ENCODE measurements at places on chromosomes 12 and 14. TPM values are rescaled to one million over a fixed set of nuclear protein-coding genes. Genes with fewer than 3 reads are reported as not detected.

- no peaks in the 10 kb centered on the region for H3K4me1 ChIP-seq
- no peaks in the 10 kb centered on the region for H3K36me3 ChIP-seq
- no peak overlapping the region for H3K4me3 ChIP-seq
- no peaks in the 10 kb centered on the region for H3K27me3 ChIP-seq
- DNase-seq = no peak
Observed at GRCh38 chr12:107511292-107511691, 174.3 kb upstream of the PWP1 start.

DNA sequence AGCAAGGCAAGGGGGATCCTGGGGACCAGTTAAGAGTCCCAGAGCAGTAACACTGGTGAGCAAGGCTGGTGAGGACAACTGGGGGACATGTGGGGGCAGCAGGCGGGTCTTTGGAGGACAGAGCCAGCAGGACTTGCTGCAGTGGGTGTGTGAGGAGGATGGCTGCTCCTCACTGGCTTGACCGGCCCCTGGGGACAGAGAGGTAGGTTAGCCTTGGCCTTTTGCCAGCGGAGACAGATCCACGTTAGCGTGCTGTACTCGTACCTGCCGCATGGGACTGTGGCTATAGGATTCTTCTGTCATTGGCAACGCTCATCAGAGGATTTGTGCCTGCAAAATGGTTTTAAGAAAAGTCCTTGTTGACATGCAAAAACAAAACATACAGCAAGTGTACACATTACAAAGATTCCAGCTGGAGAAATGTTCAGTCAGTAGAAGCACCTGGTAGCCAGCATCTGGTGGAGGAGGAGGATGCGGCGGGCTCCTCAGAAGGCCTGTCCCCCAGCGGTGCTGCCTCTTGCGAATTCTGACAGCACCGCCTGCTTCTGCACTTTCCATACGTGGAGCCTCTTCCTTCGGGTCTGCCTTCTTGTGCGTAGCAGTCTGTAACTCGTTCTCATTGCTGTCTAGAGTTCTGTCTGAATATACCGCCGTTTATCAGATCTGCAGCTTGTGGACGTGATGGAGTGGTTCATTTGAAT lies 91.3 kb downstream of the EP400 start:
- H3K4me1 ChIP-seq = no peaks in the 10 kb centered on the region
- no peaks in the 10 kb centered on the region for H3K27me3 ChIP-seq

GRCh38 chr14:72463291-72463866 lies 430.5 kb downstream of the DPF3 start:
- H3K27me3 ChIP-seq = no peaks in the 10 kb centered on the region
- DNase-seq = no peak
- H3K4me1 ChIP-seq = no peaks in the 10 kb centered on the region
- H3K27ac ChIP-seq = no peak overlapping the region
- no peak overlapping the region for H3K4me3 ChIP-seq
- H3K36me3 ChIP-seq = no peaks in the 10 kb centered on the region

ZNF705A gene
- total RNA-seq = not detected

GRCh38 chr14:89469210-89470198 lies 52.5 kb upstream of the FOXN3 start:
- DNase-seq = no peak
- no peak overlapping the region for H3K4me3 ChIP-seq
- H3K27me3 ChIP-seq = no peaks in the 10 kb centered on the region
- no peaks in the 10 kb centered on the region for H3K4me1 ChIP-seq

ABCD2 gene
- total RNA-seq = 1.1 TPM

E2F7 gene
- 0.77 TPM for total RNA-seq

CCDC197 gene
- not detected for total RNA-seq

- DNase-seq = peak; percentile 56
- H3K4me3 ChIP-seq = no peak overlapping the region
- H3K27ac ChIP-seq = peak overlapping the region; percentile 89
- H3K27me3 ChIP-seq = no peaks in the 10 kb centered on the region
- no peaks in the 10 kb centered on the region for H3K36me3 ChIP-seq
Observed at GRCh38 chr14:63438065-63438757, 105.0 kb downstream of the PPP2R5E start.

- no peak overlapping the region for H3K27ac ChIP-seq
- peaks cover 13% of the 10 kb centered on the region for H3K36me3 ChIP-seq
- H3K27me3 ChIP-seq = no peaks in the 10 kb centered on the region
- no peak overlapping the region for H3K4me3 ChIP-seq
- no peaks in the 10 kb centered on the region for H3K4me1 ChIP-seq
Observed at GRCh38 chr14:77306416-77306815, 14.3 kb downstream of the POMT2 start.

NINJ2 gene
- 14.0 TPM for total RNA-seq

DNA sequence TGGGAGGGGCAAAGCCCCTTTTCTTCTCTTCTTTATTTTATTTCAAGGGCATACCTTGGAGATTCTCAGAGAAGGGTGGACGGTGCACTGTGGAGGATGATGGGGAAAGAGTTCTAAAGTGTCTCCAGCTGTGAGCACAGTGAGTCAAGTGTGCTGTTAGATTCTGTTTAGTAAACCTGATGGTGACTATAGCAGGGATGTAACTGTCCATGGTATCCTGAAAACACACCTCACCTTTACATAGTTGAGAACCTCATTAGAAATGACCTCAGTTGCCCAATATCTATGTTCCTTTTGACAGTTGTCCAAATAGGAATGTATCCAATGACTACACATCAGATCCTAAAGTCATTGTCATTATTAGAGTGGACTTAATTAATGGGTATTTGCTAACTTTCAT lies 38.0 kb downstream of the CNTN1 start:
- no peak overlapping the region for H3K4me3 ChIP-seq
- no peaks in the 10 kb centered on the region for H3K36me3 ChIP-seq
- H3K27me3 ChIP-seq = no peaks in the 10 kb centered on the region
- no peaks in the 10 kb centered on the region for H3K4me1 ChIP-seq
- DNase-seq = no peak

DNA sequence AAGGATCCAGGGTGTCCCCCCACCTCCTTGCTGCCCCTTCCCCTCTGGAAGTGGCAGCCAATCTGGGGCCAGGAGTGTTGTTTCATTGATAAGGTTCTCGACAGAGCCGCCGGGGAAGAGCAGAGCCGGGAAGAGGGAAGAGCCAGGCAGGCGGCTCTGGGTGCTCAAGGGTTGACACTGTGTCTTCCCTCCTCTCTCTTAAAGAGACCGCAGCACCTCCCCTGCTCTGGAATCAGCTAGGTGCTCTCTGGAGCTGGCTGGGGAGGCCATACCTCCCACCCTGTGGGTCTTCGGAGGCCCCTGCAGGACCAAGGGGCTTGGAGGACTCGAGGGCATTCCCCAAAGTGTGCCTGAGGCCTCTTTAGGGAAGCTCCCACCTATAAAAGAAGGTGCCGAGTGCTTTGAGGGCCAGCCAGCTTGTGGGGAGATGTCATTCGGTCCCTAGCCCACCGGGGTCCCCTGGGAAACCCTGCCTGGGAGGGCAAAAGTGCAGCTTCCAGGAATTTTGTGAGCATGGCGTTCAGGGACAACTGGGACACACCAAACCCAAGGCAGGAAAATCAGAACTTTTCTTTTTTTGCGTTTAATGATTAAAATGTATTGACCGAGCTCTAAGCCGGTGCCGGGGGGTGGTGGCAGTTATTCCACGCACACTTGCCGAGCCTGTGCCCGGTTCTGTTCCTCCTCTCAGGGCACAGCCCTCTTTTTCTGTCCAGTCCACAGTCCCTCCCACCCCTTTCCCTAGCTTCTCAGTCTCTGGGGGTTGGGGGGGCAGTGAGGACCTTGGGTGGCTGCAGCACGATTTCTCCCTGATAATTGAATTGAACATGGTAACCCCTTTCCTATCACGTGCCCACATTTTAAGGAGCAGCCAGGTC lies 3.0 kb downstream of the SETD1B start:
- no peaks in the 10 kb centered on the region for H3K27me3 ChIP-seq
- no peak overlapping the region for H3K27ac ChIP-seq
- H3K4me1 ChIP-seq = peaks cover 18% of the 10 kb centered on the region
- no peak for DNase-seq
- peak overlapping the region; percentile 14 for H3K4me3 ChIP-seq

DNA sequence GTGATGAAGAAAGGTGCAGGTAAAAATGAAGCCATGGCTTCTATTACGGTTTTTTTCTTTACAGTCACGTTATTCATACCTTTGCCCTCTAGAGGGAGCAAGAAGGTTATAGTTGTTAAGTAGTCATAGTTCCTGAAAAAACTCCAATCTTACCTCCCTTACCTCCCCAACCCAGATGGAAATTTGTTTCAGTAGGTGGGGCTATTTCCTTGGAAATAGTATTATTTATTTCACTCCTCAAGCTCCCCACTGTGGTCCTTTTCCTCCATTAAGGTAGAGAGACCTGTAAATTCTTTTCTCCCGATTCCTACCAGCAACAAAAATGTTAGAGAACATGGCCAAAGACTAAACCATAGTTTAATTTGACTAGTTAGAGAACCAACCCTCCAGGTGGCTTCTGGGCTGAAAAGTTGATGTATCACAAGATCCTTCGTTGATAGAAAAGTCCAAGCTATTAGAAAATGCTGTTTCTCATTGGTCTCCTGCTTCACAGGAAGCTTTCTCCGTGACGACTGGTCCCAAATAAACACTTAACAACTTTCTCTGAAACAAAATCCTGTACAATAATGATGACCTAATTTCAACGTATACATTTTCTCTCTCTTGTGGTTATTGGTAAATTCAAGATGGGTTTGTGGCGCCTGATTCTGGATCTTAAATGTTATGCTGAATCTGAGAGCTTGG lies 43.5 kb downstream of the TMX1 start:
- no peak overlapping the region for H3K4me3 ChIP-seq
- no peak overlapping the region for H3K27ac ChIP-seq
- no peaks in the 10 kb centered on the region for H3K4me1 ChIP-seq
- H3K36me3 ChIP-seq = no peaks in the 10 kb centered on the region
- no peaks in the 10 kb centered on the region for H3K27me3 ChIP-seq
- DNase-seq = no peak

- no peak overlapping the region for H3K4me3 ChIP-seq
- no peaks in the 10 kb centered on the region for H3K36me3 ChIP-seq
- DNase-seq = peak; percentile 8
Observed at GRCh38 chr12:76216585-76217472, 131.4 kb downstream of the BBS10 start.

GRCh38 chr14:83331513-83331912 lies 1797.9 kb upstream of the SEL1L start:
- no peaks in the 10 kb centered on the region for H3K27me3 ChIP-seq
- H3K36me3 ChIP-seq = no peaks in the 10 kb centered on the region
- no peaks in the 10 kb centered on the region for H3K4me1 ChIP-seq
- no peak overlapping the region for H3K27ac ChIP-seq
- H3K4me3 ChIP-seq = no peak overlapping the region

PPP1R36 gene
- 3.1 TPM for total RNA-seq

CLEC2B gene
- total RNA-seq = 70.1 TPM

DNA sequence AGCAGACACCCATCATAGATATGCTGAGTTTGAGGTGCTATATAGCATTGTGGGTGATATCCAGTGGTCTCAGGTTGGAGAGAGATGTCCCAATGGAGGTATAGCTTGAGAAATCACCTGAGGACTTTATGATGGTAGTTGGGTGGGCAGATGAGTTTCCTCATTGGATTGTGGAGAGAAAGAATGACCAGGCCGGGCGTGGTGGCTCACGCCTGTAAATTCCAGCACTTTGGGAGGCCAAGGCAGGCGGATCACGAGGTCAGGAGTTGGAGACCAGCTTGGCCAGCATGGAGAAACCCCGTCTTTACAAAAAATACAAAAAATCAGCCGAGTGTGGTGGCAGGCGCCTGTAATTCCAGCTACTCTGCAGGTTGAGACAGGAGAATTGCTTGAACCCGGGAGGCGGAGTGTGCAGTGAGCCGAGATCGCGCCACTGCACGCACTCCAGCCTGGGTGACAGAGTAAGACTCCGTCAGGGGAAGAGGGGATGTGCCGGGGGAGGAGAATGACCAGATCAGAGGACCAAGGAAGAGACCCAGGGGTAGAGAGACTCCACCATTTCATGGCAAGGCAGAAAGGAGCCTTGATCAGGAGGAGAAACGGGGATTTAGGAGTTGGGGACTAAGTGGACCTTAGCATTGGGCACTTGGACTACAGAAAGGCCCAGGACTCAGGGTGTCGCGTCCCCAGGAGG lies 757 bp upstream of the PCK2 start:
- no peaks in the 10 kb centered on the region for H3K36me3 ChIP-seq
- H3K27ac ChIP-seq = peak overlapping the region; percentile 2
- DNase-seq = no peak
- no peak overlapping the region for H3K4me3 ChIP-seq
- no peaks in the 10 kb centered on the region for H3K27me3 ChIP-seq

CHGA gene
- 4.4 TPM for total RNA-seq

GRCh38 chr12:119807380-119807779 lies 69.7 kb downstream of the CIT start:
- no peak overlapping the region for H3K4me3 ChIP-seq
- no peaks in the 10 kb centered on the region for H3K36me3 ChIP-seq
- peaks cover 16% of the 10 kb centered on the region for H3K4me1 ChIP-seq
- no peaks in the 10 kb centered on the region for H3K27me3 ChIP-seq
- no peak for DNase-seq

GPR135 gene
- total RNA-seq = 4.6 TPM

TMEM121 gene
- 5.4 TPM for total RNA-seq

DNA sequence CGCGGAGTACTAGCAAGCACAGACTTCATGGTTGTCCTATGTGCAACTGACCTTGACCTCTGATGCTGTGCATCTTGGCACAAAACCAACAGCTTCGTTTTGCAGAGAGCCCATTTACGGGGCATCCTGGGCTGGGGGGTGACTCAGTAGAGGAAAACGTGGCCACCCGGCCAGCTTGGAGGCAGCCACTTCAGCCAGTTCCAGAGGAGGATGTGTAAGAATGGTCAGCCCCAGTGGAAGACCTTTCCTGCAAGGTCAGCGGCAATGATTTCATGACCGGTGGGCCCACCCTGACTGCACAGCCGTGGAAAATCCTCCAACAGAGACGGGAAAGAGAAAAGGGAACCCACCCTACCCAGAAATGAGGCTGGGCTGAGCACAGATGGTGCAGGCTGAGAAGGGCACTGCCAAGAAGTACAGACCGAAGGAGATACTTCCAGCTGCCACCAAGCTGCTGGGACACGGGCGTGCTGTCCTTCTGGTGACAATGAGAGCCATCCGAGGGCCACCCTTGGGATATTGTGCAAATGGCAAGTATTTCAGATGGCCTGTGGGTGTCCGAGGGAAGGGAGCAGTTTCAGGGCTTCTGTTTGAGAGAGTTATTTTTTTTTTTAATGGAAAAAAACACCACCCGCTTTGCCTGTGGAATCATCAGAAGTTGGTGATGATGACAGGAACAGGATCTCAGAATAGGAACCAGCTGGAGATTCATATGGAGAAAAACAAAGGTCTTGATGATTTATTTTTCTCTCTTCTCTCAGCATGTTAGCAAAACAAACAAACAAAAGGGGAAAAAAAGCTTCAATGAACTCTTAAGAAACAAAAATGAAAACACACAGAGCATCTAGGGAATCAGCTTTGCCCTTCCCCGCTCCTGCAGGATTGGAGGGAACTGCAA lies 120.2 kb upstream of the RFLNA start:
- H3K27me3 ChIP-seq = no peaks in the 10 kb centered on the region
- no peak overlapping the region for H3K4me3 ChIP-seq
- DNase-seq = peak; percentile 67
- no peaks in the 10 kb centered on the region for H3K36me3 ChIP-seq
- no peak overlapping the region for H3K27ac ChIP-seq

GRCh38 chr14:69993326-69993725 lies 114.1 kb downstream of the SMOC1 start:
- no peak overlapping the region for H3K27ac ChIP-seq
- DNase-seq = no peak
- no peaks in the 10 kb centered on the region for H3K27me3 ChIP-seq
- H3K36me3 ChIP-seq = no peaks in the 10 kb centered on the region
- no peak overlapping the region for H3K4me3 ChIP-seq
- no peaks in the 10 kb centered on the region for H3K4me1 ChIP-seq

GRCh38 chr14:102620413-102620812 lies 28.0 kb downstream of the RCOR1 start:
- H3K36me3 ChIP-seq = no peaks in the 10 kb centered on the region
- H3K27me3 ChIP-seq = no peaks in the 10 kb centered on the region
- peaks cover 4% of the 10 kb centered on the region for H3K4me1 ChIP-seq
- H3K27ac ChIP-seq = no peak overlapping the region
- H3K4me3 ChIP-seq = no peak overlapping the region

TDRD9 gene
- 2.3 TPM for total RNA-seq

All from lung (tissue), 17 donors.